ENCODE measurements at places on chromosomes 13 and 19.

DNA sequence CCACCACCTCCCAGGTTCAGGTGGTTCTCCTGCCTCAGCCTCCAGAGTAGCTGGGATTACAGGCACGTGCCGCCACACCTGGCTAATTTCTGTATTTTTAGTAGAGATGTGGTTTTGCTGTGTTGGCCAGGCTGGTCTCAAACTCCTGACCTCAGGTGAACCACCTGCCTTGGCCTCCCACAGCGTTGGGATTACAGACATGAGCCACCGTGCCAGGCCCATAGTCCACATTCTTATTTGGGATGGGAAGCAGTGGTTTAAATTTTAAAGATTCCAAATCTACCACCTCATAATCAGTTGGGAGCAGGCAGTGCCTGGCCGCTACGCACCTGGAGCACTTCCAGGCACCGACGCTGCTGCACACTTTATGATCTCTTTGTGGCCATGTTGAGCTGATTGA is 160.6 kb upstream of the SOX1 start:
- no peak for DNase-seq

DNA sequence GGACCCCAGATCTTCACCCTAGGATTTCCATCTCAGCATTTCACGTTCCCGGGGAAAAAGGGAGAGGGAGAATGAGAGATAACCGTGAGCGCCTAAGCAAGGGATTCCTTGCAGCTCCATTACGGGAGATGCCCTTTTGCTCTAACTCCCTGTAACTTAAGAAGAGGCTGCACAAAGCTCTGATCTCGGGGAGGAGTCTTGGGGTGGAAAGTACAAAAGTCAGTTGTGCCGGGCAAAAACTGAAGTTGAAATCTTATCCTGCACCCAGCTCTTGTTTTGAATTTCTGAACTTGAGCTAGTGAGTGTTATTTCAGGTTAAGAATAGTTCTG is 256.4 kb upstream of the SOX21 start:
- no peak for DNase-seq

DNA sequence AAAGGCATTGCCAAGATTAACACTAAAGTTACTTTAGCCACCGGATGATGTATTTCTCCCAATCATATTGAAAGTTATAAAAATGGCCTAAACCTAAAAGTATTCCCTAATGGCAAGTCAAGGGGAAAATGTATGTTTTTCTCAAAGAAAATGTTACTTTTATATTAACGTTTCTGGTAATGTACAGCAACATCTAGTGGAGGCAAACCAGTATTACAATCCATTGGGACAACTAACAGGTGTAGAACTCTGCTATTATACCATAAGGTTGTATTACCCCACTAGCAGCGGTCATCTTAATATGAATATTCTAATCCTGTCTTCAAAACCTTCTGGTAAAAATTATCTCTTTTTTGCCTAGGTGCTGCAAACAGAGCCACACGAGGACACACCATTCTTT is 69.2 kb downstream of the ZNF100 start:
- no peak for DNase-seq

GRCh38 chr13:52786766-52787165 is 47.1 kb upstream of the CNMD start:
- DNase-seq: no peak

GRCh38 chr19:46426035-46426505 is 2.7 kb downstream of the PNMA8C start:
- no peak for DNase-seq

DNA sequence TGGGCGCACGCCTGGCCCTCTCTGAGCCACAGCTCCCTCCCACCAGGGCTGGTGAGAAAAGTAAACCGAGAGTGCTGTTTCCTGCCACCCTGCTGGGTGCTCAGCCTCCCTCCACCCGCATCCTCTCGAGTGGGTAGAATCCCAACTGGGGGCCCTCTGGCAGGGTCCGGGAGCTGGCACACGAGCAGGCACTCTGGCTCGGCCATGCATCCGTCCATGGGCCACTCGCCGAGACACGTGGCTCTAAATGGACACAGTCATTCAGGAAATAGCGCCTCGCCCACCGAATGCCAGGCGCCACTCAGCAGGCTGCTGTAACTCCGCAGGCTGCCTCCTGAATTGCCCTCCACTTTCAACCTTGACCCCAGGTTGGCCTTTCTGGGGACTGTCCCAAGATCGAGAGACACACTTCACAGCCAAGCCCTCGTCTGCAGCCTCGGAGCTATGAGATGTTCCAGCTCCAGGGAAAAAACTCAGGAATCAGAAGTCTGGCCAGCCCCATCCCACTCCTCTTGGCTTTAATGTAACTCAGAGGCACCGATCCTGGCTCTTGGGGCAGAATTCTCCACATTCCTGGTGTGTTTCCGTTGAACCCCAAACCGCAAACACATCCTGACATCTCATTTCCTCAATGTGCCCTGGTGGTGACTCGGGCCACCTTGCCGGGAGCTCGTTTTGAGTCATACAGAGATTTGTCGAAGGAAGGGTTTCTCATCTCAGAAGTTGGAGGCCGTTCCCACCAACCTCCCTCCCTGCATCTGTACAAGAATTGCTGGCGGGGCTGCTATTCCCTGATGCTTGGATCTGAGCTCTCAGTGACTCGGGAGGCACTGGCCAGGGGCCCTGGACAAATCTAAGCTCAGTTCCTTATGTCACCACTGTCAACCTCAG is 14.1 kb downstream of the KLF2 start:
- DNase-seq: peak; percentile 92

DNA sequence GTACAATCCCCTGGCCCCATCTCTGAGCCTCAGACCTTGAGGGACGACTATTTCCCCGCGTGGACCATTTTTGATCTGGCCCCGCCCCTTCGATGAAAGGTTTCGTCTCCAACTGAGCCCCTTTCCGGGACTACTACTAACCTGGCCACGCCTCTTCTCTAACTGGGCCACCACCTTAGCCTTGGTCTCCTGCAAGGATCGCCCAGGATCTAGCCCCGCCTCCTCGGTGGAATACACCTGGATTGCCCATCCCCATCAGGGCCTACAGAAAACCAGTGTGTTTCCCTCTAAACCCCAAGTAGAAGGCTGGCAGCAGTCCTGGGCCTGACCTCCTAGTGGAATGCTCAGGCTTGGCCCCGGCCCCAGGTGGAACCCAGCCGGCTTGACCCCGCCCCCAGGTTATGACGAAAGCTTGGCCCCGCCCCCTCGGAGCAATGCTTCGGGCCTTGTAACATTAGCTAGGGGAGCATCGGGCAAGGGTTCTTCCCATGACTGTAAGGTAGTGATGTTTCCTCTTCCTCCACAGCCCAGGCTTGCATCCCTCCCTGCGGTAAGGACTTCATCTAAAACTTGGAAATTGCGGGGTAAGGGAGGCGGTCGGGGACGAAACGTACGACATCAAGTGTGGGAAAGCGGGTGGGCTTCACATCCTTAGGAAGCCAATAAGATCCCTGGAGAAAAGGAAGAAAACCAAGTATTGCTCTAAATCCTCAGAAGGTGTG is 9.1 kb downstream of the SPACA6 start:
- no peak for DNase-seq

DNA sequence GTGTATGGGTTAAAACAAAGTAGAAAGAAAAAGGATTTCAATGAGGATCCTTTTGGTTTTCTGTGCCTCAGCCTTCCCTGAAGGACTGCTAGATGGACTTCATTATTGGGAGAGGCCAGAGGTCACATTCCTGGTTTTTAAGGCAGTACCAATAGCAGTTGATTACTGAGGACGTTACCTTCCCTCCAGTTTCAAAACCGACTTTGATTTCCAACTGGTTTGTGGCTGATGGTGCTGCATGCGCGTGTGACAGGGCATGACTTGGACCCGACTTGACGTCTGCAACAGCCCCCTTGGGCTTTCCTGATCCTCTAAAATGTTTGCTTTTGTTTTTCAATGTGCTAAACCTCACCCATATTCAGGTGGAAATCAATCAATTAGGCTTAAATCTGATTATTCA is 314.3 kb upstream of the ARGLU1 start:
- no peak for DNase-seq

- DNase-seq: no peak
Observed at GRCh38 chr19:5978606-5979552, 939 bp upstream of the RANBP3 start.

DNA sequence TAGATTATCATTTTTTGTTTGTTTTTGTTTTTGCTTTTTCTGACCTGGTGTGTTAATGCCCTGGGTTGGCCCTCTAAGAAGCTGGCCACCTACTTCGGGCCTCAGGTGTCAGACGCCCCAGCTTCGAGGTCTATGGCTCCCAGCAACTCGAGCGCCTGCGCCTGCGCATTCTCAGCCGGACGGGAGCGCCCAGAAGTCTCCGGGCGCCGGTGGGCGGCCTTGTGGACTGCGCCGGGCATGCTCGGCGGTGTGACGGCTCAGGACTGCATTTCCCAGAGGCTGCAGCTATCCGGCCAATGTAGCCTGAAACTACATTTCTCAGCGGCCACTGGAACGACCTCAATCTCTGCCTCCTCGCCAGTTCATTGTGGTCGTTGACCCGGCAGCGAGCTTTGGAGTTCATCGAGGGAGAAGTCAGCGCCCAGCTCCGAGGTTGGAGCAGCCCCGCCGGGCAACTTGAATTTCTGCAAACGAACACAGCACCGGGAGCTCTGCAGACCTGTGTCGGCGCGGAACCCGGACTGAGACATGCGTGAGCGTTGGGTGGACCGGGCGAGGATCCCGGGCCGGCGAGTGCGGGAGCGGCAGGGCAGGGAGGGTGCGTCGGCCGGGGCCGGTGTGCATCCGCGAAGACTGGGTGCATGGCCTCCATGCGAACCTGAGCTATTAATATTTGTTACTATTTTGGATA is at the start of gene ZNF30:
TSS of gene ZNF30 (plus strand) at position 219 of the 691 bp plus-strand sequence. CDS start 3,045 bp downstream, outside the sequence.
- DNase-seq: peak; percentile 96

GRCh38 chr19:38736413-38737280 is 7.6 kb downstream of the CAPN12 start:
- DNase-seq: peak; percentile 66

- no peak for DNase-seq
Observed at GRCh38 chr13:93248627-93249047, 22.0 kb downstream of the GPC6 start.

DNA sequence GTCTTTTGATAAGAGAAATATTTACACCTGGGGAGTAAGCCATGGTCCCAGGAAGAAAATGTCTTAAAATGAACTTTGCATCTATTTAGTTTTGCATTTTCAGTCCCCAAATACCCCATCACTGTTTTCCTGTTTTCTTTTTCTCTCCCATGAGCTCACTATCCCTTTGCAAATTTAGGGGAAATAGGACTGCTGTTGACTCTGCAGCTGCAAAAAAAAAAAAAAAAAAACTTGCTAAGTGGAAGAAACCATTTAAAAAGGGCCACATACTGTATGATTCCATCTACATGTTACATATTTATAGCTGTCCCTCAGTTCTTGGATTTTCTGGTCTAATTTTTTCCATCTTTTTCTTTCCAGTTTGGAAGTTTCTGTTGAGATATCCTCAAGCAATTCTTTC is 98.2 kb upstream of the SERP2 start:
- no peak for DNase-seq

DNA sequence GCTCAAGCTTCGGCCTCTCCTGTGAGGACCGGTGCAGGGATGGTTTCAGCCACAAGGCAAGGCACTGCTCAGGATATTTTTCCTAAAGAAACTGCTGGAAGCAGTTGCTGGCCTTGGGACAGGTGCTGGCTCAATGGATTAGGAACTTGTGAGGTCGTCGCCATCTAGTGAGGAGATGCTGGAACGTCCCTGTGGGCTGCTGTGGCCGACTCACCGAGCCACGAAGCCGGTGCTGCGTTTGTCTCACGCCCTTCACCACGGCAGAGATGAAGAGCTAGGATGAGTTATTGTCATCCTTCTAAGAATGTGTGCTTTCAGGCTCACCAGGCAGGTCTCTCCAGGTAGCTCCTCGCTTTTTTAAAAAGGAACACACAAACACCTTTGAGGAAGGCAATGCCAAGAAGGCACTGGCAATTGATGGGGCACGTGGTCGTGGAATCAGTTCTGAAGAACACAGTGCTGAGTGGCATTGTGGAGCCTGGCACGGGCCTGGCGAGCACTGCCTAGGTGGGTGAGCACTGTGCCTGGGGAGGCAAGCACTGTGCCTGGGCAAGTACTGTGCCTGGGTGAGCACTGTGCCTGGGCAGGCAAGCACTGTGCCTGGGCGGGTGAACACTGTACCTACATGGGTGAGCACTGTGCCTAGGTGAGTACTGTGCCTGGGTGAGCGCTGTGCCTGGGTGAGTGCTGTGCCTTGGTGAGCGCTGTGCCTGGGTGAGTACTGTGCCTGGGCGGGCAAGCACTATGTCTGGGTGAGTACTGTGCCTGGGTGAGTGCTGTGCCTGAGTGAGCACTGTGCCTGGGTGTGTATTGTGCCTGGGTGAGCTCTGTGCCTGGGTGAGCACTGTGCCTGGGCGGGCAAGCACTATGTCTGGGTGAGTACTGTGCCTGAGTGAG is 140.4 kb downstream of the TEX29 start:
- DNase-seq: peak; percentile 23

DNA sequence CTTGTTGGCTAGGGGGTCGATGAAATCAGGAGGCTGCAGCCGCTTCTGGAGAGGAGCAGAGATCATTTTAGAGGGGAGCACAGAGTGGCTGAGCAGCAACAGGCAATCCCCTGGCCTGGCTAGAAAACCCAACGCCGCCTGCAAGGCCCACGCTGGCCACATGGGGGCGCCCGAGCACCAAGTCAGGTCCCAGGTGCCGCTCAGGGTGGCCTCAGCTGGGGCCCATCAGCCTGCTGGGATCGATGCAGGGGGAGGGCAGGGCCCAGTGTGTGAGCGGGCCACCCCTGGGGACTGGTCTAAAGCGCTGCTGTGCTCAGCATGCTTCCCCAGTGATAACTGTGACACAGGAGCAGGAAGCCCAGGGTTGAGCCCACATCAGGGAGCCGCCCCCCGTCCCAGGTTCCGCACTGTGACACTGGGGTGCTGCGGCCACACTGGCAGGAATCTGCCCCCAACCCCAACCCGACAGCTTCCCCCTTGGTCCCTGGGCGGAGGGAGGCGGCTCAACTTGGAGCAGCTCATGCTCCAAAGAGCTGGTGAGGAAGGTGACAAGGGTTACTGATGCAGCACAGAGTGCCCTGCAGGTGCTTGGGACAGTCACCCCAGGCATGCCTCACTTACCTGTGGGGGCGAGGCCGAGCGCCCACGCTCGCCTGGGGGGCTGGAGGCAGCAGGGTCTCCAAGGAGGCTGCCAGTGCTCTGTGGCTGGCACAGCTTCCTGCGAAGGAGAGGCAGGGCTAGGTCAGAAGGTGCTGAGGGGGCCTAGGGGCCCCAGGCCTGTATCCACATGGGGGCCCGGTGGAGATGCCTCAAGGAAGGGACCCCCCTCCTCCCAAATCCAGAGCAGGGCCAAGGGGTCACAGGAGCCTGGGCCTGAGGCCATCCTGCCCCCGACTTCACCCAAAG is 13.3 kb upstream of the ISYNA1 start:
- peak; percentile 89 for DNase-seq

- DNase-seq: no peak
Observed at GRCh38 chr19:44891016-44891882, at the start of gene TOMM40. TSS of gene TOMM40 (plus strand) at chr19:44891254. CDS start at chr19:44891416, 162 bp downstream.

DNA sequence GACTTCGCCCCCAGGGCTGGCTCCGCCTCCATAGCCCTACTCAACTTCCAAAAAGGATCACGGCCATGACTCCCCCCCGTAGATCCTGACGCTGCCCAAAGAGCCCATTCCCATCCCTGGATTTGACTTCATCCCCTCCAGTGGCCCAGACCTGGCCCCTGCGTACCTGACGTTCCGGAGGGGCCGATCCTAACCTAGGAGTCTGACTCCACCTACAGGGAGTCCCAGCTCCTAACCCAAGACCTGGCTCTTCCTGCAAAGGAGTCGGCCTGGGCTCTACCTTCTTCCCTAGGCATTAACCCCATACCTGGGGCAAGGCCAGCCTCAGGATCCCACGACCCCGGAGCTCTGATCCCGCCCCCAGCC is 10.8 kb downstream of the STAP2 start:
- no peak for DNase-seq

Measured in HTR-8/SVneo (cell line).